CD4-positive, alpha-beta T cell (primary cell): ENCODE measurements at places on chromosomes 1 and 21.
A peak's percentile ranks its signal among the peaks of the same experiment; 100 is the strongest.

- DNase-seq = no peak
Observed at GRCh38 chr1:205247130-205247921, 19.6 kb downstream of the TMCC2 start.

- no peak for DNase-seq
Observed at GRCh38 chr21:45560106-45561021, 18.1 kb upstream of the SLC19A1 start.

- DNase-seq = no peak
Observed at GRCh38 chr1:32719681-32720275, 17.2 kb upstream of the SYNC start.

DNA sequence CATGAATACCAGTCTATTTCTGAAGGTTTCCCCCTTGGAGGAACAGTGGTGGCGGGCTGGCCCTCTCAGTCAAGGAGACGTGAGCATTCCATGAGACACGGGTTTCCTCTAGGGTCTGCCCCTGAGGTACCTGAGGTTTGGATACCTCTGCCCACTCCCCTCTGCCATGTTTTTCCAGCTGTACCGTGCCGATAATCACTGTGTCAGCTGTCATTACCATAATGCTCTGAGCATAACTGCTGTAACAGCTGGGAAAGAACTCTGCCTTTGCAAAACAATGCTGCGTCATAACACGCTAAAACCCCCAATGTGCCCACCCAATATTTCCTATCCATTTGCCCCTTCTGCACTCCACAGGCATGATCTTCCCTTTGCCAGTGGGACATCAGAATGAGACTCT lies 425.1 kb downstream of the KIF26B start:
- DNase-seq = no peak

- DNase-seq = peak; percentile 43
Observed at GRCh38 chr1:202625416-202626360, 84.6 kb downstream of the SYT2 start.

GRCh38 chr1:167289966-167290365 lies 69.3 kb downstream of the POU2F1 start:
- DNase-seq = no peak

DNA sequence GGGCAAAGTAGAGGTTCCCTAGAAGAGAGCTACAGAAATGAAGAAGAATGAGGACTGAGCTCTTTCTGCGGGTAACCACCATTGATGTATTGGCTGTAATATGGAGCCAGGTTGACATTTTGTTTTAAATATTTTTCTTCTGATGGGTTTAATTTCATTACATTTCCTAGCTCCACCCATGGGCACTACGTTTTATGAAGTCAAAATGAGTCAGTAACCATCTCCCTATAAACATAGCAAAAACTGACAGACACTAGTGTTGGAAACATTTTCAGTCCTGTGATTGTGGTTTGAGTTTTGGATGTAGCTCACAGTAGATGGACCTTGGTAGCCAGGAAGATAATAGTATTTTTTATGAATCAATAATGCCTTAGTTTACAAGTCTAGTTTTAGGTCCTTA lies 470.4 kb upstream of the B3GALT2 start:
- DNase-seq = no peak

- no peak for DNase-seq
Observed at GRCh38 chr1:175864625-175865024, 121.2 kb upstream of the TNR start.

GRCh38 chr1:43986712-43987111 lies 4.7 kb upstream of the CCDC24 start:
- no peak for DNase-seq

- no peak for DNase-seq
Observed at GRCh38 chr1:89287181-89288050, 14.8 kb upstream of the GBP5 start.

- peak; percentile 62 for DNase-seq
Observed at GRCh38 chr1:184982002-184982954, 8.0 kb upstream of the NIBAN1 start.

DNA sequence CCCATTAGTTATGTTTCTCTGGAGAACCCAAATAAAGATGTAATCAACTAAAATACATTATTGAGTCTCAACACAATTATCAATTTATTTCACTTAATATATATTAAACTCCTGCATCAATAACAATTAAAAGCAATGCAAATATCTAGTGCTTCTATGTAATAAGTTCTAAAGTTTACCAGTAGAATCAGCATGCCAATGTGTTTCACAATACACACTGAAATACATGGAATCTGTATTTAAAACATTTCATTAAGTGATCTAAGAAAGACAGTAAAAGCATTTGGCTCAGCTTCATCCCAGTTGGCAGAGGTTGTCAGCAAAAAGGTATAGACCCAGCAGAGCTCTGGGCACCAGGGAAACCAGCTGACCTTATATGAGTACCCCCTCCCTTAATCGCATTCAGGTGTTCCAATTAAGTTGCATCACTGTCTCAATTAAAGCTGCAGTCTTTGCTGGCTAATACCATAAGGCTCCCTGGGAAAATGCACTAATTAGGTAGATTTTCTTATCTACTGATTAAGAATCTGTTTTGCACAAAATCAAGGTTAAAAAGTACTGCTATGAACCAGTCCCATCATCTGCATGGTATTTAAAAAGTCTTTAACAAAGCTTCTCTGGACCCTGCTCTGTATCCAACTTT lies 63.1 kb downstream of the NIBAN1 start:
- no peak for DNase-seq

- no peak for DNase-seq
Observed at GRCh38 chr1:113677250-113678158, 81.8 kb downstream of the PHTF1 start.

DNA sequence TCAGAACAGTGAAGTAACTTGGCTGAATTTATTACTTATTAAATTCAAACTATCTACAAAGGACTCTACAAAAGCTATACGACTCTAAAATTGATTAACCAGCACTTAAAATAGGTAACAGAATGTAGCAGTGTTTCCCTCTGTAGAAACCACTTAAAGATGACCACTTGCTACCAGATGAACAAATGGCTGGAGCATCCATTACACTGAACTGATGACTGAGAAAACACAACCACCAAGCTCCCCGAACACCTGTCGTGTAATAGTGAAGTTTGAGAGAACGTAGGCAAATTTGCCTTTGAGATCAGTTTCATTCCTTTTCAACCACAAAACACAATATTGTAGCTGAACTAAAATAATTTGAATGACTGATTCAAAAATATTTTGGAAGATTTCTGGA lies 226.7 kb downstream of the KCNT2 start:
- no peak for DNase-seq

GRCh38 chr21:40255518-40256444 lies 388.5 kb downstream of the PCP4 start:
- DNase-seq = no peak

DNA sequence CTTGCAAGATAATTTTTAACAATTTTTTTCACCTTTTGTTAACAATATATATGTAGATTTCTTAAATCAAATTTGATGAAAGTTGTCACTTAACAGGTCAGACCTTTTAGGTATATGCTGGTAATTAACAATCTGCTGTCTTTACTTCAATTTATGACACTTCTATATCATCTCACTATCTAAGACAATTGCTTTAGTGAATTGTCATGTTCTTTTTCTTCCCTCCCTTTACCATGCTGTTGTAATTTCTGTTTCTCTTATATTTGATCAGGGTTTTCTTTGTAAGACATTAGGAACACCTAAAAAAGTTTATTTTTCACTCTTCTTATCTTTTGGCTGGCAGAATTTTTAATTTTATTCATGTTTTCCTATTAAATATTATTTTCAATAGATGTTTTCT lies 2.0 kb downstream of the IFI16 start:
- no peak for DNase-seq

DNA sequence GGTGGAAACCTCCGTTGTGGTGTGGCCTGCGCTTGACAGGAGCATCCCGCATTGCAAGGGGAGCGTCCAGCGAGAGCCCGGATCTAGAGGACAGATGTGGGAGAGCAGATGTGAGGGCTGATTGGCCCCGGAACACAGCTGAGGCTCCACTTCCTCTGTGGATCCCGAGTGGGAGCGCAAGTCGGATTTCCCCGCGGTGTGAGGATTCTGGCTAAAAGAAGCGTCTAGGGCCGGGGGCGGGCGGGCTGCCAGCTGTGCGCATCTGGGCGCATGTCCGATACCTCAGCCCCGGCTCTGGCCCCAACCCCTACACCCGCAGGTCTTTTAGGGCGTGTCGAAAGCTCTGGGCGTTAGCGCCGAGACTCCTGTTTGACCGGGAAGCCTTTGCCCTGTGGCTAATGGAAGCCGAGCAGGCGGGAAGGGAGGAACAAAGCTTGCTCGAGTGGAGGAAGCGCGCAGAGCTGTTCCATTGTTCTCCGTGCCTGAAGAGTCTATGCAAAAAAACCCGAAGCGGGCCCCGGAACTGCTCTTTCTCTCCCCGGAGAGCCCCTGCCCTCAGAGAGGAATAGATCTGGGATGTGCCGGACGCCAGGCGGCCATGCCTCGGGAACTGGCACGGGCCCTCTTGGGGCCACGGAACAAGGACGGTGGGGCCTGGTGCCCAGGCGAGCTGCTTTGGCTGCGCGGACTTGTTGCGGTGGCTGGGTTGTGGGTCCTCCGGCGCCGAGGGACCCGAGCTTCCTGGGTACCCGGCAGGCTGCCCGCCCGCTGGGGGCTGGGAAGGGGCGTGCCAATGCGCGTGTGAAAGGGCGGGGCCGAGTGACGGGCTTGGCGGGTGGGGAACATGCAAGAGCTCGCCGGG lies 111.1 kb downstream of the NAV1 start:
- DNase-seq = no peak

GRCh38 chr1:208025031-208025430 lies 114.1 kb upstream of the CD34 start:
- no peak for DNase-seq

DNA sequence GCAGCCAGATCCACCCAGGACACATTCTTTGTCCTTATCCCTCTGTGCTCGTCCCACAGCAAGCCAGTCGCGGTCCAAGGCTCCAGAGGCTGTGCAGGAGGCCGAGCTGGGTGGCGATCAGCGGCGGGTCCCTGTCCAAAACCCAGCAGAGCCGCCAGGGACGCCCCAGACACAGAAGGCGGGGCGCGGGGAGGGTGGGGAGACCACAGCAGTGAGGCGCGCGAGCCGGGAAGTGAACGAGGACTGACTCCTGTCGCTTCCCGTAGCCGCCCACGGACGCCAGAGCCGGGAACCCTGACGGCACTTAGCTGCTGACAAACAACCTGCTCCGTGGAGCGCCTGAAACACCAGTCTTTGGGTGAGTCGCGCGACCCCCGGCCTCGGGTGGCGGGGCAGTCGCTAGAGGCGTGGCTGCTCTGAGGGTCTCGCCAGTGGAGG lies at the start of gene LGALS8:
TSS of gene LGALS8 (plus strand) at position 279 of the 438 bp plus-strand sequence. CDS start 2,089 bp downstream, outside the sequence.
- peak; percentile 89 for DNase-seq

DNA sequence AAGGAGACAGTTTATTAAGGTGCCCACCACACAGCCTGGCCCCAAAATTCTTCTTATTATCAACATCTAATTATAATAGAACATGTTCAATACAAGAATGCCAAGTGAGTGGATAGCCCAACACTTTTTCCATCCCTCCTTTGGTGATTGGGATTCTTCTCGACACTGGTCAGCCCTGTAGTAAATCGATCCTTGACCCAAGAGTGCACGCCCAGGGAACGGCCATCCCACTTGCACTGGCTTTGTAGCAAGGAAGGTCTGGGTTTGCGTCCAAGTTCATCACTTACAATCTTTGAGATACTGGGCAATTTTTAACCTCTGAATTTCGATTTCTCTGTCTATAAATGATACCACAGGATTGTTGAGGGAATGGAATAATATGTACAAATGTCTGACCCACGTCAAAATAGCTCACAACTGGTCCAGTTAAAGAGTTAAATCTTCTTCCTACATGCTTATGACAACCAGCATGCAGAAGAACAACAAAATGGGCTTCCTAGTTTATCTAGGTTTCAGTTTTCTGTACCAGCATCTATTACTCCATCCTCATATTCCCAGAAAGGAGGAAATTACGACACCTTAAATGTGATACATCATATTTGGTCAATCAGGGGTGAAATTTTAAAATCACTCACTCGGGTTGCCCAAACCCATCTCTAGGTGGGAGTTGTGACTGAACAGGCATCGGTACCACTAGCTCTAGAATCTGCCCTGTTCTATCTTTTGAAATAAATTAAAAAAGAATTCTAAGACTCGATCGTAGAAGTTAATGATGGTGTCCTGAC lies 161.8 kb downstream of the CLIC6 start:
- no peak for DNase-seq

DNA sequence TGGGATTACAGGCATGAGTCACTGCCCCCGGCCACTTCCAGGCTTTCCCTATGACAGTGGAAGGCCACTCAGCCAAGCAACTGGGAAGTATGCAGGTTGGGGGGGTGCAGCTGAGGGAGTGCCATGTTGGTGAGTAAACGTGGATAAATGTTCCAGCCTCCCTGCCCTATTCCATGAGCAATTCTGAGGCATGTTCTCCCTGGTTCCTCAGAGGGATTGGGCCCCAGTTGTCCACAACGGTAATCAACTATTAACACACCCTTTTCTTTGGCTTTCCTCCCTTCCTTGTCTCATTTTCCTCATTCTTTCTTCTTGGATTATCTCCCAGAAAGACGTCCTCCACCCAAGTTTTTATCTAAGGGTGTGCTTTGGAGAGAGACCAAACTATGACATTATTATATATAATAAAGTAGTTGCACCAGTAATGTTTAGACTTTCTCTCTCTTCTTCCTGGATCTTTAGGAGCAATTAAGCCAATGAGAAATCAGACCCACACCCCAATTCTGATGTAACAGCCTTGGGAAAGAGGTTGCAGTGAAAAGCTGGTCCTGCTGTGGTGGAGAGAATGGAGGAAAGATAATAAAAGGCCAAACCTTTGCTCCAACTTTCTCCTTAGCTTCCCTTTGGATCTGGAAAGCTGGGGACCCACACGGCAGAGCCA lies 6.8 kb upstream of the SLAMF9 start:
- no peak for DNase-seq

DNA sequence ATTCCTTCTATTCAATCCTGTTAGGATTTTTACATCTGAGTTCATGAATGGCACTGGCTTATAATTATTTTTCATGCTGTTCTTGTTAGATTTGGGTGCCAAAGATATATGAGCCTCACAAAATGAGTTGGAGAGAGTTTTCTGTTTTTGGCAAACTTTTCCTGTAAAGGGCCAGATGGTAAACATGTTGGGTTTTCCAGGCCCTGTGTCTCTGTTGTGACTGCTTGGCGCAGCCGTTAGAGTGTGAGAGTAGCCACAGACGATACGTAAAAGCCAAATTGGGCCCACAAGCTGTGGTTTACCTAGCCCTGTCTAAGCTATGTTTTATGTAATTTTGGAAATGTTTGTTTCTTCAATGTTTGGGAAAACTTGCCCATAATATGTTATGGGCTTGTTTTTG lies 15.6 kb upstream of the CA6 start:
- no peak for DNase-seq
